ENCODE measurements at places on chromosomes 12 and 14.

DNA sequence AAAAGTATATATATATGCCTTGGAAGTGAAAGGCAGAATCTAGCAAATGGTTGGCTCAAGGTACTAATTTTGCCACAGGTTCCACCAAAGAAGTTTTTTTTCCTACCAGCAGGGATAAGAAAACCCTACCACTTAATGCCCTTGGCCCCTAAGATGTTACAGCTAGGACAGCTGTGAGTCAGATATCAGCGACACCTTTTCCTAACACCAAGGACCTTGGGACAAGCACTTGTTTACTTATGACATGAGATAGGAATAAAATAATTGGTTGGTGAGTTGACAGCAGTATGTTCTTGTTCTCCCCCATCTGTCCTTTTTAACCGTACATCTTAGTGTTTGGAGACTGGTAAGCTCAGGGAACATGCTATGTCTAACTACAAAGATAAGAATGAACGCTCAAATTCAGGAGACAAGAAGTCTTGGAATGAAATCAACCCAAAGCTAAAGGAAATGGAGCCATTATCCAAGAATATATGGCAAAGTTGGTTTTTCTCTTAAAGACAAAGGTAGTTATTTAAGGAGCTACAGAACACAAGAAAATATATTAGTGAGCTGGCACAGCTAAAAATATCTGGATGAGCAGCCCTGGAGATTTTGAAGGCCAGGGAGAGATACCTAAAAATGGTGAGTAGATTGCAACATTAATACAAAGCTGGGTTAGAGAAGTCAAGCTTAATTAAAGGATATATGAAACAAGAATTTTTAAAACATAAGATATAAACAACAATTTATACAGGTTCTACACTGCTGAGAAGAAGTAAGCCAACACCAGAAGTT is 126.8 kb downstream of the TMTC1 start:
- DNase-seq: no peak

- no peak for DNase-seq
These were observed 1.7 kb upstream of the CFAP251 start for GRCh38 chr12:121916719-121917118.

DNA sequence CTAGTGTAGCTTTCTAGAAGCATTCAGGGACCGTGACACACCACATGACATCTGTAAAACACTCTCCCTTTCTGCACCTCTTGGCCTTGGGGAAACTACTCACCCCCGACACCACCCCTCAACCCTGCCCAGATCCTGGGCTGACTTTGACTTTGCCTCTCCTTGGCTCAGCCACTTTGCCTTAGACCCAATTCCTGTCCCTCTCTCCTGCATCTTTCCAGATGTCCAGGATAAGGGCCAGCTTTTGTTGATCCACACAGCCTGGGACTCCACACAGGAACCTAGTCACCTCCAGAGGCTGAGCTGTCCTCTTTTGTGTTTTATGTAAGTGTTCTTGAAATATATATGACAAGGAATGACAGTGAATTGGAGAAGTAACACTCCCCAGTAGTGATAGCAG is 153.7 kb upstream of the PLXNC1 start:
- no peak for DNase-seq

- DNase-seq: no peak
These were observed 73.7 kb downstream of the ESR2 start for GRCh38 chr14:64220466-64220865.

DNA sequence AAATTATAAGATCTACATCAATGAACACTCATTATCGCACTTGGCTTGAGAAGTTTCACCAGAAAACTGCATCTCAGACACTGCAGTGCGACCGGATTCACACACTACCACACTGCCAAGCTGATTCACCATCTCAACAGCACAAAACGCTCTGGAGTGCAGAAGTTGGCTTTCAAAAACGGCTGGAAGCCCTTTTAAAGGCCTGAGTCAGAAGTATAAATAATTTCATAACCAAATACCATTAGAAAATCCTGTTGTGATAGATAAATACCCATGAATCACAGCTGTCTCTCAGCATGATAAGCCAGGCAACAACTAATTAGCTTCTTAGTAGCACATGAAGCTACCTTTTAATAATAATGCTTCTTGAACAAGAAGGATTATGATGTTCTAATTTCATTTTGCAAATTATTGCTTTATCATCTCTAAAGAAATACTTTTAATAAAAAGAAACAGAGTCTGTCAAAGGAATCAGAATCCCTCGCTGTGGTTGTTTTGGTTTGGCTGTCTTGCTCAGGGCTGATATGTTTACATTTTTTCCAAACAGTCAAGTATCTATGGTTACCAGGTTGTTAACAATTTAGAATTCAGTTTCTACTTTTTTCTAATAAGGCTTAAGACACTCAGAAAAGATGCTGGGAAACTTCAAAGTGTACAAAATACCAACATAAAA is 51.2 kb downstream of the SLC2A13 start:
- no peak for DNase-seq

GRCh38 chr12:85679296-85679695 is 156.9 kb downstream of the RASSF9 start:
- no peak for DNase-seq

DNA sequence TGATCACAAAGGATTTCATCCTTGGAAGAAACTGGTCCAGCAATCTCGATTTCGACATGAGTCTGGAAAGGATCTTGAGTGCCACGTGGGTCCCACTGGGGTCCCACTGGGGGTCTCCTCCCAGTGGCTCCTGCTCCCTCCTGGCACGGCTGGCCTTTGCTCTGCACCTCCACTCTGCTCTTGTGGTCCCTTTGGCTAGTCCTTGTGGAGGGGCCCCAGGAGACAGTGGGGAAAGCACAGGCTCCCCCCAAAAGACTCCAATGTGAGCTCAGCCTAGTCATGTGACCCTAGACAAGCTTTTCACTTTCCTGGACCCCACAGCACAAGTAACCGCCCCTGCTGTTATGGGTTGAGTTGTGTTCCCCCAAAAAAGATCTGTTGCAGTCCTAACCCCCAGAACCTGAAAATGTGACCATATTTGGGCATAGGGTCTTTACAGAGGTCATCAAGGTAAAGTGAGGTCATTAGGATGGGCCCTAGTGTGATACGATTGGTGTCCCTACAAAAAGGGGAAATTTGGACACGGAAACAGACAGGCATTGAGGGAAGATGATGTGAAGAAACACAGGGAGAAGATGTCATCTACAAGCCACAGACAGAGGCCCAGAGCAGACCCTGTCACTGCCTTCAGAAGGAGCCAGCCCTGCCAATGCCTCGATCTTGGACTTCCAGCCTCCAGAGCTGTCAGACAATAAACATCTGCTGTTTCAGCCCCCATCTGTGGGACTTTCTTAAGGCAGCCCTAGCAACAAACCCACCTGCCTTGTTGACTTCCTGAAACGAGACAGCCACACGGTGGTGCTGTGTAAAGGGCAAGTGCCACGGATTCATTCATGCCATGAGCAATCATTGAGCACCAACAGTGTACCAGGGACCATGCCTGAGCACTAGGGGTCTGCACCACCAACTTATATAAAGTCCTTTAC is 23.8 kb upstream of the PPP2R5C start:
- no peak for DNase-seq

- no peak for DNase-seq
These were observed 110.5 kb upstream of the CLEC14A start for GRCh38 chr14:38366374-38366773.

- no peak for DNase-seq
These were observed 10.3 kb downstream of the SLC6A12 start for GRCh38 chr12:203462-204260.

- DNase-seq: no peak
These were observed 145.5 kb downstream of the PTPN11 start for GRCh38 chr12:112564160-112564784.

DNA sequence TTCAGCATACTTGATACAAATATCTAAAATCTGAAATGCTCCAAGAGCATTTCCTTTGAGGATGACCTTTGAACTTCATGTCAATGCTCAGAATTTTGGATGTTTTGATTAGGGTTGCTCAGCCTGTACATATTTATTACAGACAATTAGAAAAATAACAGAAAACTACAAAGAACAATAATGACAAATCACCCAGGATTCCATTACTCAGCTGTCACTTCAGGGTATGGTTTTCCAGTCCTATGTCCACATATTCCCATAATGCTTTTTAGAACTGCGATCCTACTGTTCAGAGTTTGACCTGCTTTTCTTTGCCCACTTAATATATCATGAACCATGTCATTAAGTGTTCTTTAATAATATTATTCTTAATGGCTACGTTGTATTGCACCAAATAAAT is 11.4 kb downstream of the DLGAP5 start:
- no peak for DNase-seq

DNA sequence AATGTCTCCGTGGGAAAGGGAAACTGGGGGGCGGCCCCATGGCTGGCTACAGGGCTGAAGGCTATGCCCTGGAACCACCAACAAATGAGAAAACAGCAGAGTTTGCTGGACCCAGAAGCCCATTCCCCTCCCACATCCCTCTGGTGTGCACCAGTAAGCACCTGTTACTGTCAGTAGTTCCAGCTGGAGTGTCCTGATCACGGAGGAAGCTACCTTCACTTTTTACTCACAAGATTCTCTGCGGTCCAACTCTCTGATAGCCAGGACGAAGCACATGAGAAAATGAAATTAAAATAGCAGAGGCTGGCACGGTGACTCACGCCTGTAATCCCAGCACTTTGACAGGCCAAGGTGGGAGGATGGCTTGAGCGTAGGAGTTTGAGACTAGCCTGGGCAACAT is 22.7 kb upstream of the MEG3 start:
- no peak for DNase-seq

DNA sequence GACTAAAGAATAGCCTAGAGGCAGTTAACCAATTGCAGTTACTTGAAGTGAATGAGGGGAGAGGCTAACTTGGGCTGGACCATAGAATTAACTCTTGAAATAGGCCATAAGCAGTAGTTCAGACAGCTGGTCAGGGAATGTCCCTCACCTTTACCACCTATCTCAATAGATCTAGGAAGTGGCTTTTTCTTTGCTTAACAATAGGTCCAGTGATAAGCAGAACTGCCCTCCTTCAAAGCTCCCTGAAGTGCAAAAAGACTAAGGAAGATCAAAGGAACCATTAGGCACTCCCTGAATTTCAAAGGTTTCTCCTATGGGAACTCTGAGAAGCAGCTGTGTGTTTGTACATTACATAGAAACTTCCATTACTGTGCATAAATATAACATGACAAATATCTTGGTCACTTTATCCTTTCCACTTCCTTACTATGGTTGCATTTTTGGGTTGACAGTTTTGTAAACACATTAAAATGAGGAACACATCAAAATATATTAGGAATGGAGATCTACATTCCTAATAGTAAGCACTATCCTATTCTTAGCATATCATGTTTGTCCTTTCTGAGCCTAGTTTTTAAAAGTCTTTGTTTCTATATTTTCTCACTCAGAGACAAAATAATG is 7.2 kb upstream of the NAA30 start:
- DNase-seq: no peak

DNA sequence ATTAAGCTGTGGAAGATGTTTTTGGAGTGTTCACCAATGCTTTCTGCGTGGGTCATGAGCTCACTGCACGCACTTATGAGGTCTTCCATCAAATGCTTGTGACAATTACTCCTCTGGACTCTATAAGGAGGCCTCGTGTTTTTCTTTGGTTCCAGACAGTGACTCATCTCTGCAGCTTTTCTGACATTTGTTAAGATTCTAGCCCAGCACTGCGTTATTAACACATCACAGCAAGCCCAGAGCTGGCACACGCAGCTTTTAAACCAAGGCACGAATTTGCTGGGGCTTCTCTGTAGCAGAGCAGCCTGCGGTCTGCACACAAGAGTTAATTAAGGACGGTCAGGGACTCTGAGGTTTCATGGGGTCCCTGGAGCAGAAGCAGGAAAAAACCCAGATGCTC is 16.9 kb downstream of the MEG3 start:
- DNase-seq: no peak

- DNase-seq: no peak
These were observed 1.3 kb upstream of the NR1H4 start for GRCh38 chr12:100472325-100472724.

DNA sequence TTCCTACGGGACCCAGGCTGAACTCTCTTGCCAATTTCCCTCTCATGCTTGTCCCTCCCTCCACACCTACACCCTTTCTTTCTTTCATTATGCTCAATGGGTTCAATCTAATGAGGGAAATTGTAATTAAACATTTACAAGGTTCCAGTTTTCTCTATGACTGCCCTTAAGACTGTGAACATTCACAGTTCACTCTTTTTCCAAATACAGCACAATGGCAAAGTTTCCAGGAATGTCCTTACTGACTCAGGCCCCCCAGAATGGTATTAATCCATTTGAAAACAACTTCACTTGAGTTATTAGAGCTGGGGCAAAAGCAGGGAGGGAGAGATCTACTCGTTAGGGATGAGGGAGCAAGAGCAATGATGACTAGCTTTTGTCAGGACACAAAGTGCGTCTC is 892.1 kb downstream of the NRXN3 start:
- no peak for DNase-seq

- no peak for DNase-seq
These were observed 395.2 kb upstream of the DCN start for GRCh38 chr12:91577586-91578539.

- DNase-seq: no peak
These were observed 225.6 kb upstream of the CRY1 start for GRCh38 chr12:107318806-107319532.

DNA sequence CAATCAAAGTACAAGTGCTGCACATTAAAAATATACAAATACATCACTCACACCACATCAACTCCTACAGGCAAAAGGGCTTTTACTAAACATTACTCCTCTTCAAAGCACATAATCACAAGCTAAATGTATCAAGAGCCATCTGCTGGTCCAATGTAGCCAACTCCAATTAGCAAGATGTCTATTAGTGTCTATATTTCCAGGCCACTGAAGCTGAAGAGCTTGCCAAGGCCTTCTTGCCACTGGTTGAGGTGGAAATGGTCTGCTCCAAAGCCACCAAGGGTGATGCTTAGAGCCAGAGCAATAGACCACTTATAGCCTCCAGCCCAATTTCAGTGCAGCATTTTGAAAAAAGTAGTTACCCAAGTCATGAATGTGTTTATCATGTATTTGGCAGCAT is 54.4 kb downstream of the RASSF9 start:
- no peak for DNase-seq

DNA sequence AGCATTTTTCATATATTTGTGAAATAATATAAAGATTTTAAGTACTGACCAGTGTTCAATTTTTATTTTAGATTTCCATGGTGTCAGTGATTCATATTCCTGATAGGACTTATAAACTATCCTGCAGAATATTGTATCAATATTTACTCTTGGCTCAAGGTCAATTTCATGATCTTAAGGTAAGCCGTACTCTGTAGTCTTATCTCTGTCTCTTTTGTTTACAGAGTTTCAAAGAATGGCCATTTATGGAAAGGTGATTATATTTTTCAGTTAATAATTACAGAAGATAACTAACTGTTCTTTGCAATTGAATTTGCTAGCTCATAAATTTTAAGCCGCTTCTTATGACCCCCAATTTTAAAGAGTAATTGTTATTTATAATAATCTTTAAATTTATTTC is 27.9 kb downstream of the CGRRF1 start:
- no peak for DNase-seq

DNA sequence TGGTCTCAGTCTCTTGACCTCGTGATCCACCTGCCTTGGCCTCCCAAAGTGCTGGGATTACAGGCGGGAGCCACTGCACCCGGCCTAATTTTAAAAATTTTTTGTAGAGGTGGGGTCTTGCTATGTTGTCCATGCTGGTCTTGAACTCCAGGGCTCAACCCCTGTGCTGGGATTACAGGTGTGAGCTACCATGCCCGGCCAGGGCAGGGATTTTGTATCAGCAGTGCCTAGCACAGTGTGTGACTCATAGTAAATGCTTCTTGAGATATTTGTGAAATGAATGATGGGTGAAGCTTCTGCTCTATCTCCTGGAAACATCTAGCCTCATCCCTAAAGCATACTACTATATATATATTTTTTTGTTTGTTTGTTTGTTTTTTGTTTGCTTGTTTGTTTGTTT is 36.5 kb downstream of the CCDC63 start:
- no peak for DNase-seq

GRCh38 chr12:51890511-51891171 is 2.7 kb downstream of the ANKRD33 start:
- DNase-seq: no peak
